NCI-H2171 treated with DMSO at 0.1 percent for 48 hours (cell line): ENCODE measurements at places on chromosomes 4 and X.
A peak's percentile ranks its signal among the peaks of the same experiment; 100 is the strongest.

GRCh38 chr4:158949099-158949498, 153.8 kb upstream of the RAPGEF2 start:
- DNase-seq: no peak

DNA sequence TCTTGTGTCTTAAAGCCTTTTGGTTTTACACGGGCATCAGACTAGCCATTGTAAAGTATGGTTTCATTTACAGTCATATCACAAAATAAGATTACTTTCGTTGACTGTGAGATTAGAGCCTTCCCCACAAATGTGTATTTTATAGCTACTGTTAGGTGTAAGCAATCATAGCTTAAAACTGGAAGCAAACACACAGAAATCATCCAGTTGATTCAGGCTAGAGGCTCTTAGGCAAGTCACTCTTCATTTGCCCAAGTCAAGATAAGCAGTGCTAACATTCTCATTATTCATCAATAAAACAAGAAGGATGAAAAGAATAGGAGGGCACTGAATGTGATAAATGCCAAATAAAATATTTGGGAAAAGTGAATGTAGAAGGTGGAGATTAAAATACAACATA, 448.7 kb upstream of the FAM241A start:
- no peak for DNase-seq

DNA sequence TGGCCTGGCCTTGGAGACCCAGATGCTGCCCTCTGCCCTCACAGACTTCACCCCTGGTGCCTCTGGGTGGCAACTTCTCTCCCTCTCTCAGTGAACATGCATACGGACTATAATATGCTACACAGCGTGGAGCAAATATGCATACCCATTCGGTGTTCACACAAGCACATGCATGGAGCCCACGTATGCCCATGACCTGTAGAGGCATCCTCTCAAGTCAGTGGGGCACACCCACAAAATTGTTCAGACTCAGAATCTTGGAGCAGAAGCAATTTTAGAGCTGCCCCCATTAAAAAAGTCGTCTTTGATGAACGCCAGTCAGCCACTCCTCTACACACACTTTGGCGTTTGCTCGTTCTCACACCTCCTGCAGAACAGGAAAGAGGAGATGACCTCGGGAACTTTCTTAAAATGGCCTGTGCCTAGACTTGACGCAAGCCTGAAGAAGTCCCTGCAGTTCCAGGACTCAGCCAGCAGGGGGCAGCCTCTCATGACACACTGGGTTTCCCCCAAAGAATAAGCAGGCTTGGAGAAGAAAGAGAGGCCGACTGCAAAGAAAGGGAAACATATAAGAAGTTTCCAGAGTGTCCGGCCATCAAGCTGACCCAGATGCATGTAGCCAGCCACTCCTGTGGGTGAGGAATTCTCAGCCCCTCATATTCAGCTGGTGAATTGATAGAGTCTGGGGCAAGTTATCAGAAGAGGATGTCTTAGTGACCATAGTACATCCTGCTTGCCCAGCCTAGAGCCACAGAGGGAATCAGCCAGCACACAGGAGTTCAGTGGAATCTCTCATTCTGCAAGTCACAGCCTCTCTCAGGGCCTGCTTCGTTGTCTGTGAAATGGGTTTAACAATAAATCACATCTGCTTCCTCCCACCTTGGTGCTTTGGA, 17.3 kb downstream of the APLN start:
- DNase-seq: peak; percentile 19

- no peak for DNase-seq
These were observed 43.5 kb upstream of the PDE5A start for GRCh38 chr4:119672086-119672485.

DNA sequence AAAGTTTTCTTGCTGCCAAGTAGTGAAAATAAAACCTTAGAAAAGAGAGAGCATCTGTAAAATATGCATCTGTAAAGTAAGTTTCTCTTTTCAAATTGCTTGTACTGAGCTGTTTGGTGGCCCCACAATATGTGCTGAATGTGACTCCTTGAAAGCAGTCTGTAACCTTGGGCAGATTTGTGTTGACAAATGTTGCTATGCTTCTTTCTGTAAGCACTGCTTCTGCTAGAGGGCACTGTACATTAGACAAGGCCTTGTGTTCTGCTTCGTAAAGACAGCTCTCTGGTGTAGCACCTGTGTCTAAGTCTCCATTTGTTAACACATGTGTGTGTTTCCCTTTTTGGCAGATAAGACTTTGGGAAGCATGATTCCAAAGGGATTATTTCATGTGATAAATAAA, 56.6 kb upstream of the NRK start:
- no peak for DNase-seq
